Nucleus accumbens (tissue), 56 donors: ENCODE measurements at places on chromosomes 6 and 20.

GRCh38 chr6:115456848-115457247, 603.8 kb downstream of the FRK start:
- DNase-seq = no peak

GRCh38 chr20:31707258-31707615, 15.4 kb downstream of the BCL2L1 start:
- no peak for DNase-seq

DNA sequence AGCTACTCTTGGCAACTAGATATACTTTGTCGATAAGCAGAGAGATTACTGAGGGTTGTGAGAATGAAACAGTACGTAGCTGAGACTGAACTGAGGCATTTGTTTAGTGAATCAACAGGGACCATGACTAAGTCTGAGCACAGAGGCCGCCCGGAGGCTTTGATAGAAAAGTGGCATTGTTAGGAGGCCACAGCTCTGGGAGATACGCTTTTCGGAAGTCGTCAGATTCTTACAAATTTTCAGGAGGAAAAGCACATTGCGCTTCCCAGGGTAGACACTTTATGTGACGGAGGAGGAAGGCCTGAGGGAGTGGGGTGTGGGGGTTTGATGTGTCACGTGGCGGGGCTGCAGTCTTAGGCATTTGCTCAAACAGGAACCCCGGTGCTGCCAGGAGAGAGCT, 69.4 kb downstream of the PSMG4 start:
- DNase-seq = no peak

DNA sequence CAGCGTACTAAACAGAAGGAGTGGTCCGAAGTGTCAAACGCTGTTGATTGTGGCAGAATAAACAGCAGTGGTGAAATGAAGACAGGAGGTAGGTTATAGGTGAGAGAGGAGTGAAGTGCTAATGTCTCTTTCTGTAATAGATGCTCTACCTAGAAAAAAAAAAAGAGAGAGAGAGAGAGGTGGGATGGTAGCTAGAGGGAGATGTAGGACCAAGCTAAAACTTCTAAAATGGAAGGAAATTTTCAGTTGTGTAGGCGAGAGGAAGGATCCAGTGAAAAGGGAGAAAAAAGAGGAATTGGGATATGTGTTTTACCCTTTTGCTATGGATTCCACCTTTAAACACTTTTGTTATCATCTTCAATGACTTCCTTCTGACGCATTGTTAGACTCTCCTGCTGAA, 126.5 kb upstream of the BMP2 start:
- DNase-seq = no peak

GRCh38 chr6:78771586-78771985, 95.8 kb upstream of the IRAK1BP1 start:
- DNase-seq = no peak
